ENCODE measurements at places on chromosomes 5 and 9.
A peak's percentile ranks its signal among the peaks of the same experiment; 100 is the strongest.

DNA sequence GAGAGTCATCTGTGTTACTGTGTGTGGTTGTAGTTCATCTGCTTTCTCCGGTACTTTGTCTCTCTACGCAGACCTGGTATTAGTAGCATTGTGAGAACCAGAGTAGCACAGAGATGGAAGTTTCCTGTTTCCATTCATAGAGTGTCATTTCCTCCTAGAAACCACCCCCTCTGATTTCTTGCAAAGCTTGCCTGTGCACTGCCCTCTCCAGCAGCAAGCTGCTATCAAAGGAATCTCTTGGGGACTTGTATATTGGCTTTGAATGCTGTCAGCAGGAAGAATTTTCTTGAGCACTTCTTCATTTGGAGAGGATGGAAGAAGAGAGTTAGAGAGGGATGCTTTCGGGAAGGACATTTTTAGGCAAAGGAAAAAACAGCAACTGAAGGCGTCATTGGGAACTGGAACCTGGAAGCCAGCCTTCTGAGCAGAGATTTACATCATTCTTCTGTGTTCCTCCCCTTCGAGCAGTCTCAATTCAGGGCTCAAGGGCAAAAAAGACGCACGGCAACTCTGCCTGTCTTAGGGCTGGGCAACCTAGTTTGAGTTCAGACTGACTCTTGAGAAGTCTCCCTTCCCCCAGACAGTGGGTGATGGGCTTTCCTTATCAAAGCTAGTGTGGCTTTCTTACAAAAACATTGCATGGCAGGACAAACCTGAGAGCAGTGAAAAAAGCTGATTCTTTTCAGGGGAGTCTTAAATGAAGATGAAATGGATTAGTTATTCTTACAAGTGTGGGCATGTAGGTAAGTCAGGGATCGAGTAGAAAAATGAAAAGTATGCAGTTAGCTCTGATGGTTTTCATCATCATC lies 226.3 kb downstream of the AOPEP start:
- peak; percentile 18 for DNase-seq

GRCh38 chr5:8729437-8729836 lies 816.4 kb downstream of the SEMA5A start:
- no peak for DNase-seq

GRCh38 chr5:136082390-136083193 lies 50.1 kb upstream of the SMAD5 start:
- DNase-seq, result peak; percentile 21

DNA sequence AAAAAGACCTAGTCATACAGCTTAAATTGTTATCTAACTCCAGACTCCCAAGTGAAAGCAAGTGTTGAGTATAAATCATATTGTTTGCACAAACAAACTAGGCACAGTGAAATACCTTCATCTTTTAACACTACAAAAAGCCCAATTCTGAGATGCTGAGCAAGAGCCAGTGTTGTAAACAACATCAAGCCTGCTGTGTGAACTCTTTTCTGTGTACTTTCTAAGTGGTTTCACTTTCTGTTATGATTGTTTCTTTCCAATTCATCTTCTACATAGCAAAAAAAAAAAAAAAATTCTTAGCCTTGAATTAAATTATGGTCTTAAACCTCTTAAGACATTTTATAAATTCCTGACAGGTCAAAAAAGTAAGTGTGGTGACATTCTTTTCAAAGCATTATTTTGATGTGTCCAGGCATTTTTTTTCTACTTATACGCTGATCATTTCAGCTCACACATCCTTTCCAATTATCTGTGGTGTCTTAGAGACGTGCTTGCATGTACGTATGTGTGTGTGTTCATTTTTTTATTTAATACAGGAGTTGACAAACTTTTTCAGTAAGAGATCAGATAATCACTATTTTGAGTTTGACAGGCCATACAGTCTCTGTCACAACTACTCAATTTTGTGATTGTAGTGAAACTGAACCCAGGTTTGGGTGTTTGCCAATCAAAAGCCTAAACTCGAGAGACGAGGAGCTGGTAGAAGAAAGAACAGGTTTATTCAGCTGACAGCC lies 556.1 kb downstream of the CDH9 start:
- DNase-seq, result no peak

DNA sequence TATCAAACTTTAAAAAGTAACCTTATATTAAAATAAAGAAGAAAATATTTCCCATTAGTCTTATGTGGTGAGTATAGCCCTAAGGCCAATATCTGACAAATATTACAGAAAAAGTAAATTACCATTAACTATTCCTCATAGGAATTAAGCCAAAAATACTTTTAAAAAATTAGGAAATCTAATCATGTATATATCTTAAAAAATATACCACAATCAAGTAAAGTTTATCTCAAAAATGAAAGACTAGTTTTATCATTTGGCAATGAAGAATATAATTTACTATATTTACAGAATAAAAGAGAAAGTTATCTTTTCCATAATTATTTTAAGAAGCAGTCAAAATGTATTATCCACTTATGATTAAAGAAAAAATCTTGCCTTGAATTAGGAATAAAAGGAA lies 458.8 kb upstream of the ZNF462 start:
- no peak for DNase-seq

DNA sequence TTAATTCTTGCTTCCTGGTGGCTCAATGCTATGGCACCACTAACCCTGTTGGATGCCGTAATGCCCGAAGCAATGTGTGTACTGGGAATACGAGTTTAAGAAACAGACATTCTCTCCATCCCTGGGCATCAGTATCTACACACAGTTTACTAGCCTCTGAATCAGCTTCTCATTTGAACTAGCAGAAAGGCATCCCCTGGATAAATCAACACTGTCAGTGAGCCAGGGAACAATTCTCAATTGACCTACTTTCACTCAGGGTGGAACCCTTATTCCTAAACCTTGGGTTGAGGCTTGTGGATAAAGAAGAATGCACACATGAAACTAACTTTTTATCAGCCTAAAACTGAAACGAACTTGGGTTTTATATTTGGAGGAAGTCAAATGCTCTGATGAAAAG lies 331.0 kb downstream of the GADD45G start:
- DNase-seq, result no peak

DNA sequence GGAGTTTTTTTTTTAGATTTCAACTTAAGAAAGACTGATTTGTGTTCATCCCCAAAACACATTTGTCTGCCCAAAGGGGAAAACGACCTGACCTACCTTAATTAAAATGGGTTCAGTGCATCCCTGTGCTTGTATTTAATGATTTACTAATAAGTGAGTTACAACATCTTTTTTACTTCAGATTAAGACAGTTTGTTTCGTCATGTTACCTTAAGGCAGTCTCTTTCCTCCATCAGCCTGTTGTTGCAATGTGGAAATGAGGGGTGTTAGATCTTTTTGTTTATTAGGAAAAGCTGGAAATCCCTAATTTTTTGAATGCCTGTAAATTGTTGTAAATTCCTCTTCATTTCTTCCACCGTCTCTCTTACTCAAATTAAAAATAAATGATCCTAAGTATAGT lies 177.5 kb downstream of the GDNF start:
- DNase-seq, result no peak

DNA sequence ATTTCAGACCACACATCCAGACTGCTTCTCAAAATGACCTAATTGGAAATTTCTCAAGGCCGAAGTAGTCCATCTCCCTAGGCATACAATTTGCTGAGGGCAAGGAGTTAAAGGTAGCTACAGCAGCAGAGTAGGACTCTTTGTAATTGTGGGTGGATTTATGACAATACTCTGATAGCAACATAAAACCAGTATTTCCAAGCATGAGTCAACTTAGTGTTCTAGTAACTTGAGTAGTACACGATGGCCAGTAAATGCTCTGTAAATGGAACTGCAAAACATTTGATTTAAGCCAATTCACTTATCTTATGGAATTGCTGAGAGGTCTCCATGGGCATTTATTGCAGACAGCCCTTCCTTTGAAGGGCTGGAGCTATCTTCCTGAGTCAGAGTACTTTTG lies 352.2 kb downstream of the PLK2 start:
- no peak for DNase-seq

GRCh38 chr5:113215401-113216060 lies 219.3 kb downstream of the TSSK1B start:
- DNase-seq, result no peak

GRCh38 chr5:51397996-51398395 lies 14.7 kb downstream of the ISL1 start:
- no peak for DNase-seq
